ENCODE measurements at places on chromosomes 4 and X. TPM values are rescaled to one million over a fixed set of nuclear protein-coding genes. Genes with fewer than 3 reads are reported as not detected.

Gene RAB33A
- total RNA-seq: 3.2 TPM

Gene SPARCL1
- total RNA-seq: not detected

DNA sequence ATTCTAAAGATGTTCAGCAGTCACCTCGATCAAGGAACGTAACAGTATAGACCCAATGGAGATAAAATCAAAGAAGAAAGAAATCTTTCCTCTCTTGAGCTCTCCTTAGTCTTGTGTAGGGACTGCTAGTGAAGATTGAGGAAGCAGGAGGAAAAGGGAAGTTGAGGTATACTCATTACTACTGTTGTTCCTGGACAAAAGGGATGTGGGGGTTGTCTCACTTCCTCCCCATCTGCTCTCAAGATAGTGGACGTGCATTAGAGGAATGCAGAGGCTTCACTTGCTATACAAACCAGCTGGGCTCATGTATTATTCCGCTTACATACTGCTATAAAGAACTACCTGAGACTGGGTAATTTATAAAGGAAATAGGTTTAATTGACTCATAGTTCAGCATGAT, 208.9 kb upstream of the ARHGEF9 start:
- no peak for DNase-seq

- no peak for DNase-seq
Measured at GRCh38 chr4:78544678-78545077, 6.9 kb upstream of the ANXA3 start.

GRCh38 chr4:2497931-2498330, 29.0 kb downstream of the RNF4 start:
- no peak for DNase-seq

GRCh38 chrX:23497919-23498318, 163.3 kb downstream of the PTCHD1 start:
- DNase-seq: no peak

DNA sequence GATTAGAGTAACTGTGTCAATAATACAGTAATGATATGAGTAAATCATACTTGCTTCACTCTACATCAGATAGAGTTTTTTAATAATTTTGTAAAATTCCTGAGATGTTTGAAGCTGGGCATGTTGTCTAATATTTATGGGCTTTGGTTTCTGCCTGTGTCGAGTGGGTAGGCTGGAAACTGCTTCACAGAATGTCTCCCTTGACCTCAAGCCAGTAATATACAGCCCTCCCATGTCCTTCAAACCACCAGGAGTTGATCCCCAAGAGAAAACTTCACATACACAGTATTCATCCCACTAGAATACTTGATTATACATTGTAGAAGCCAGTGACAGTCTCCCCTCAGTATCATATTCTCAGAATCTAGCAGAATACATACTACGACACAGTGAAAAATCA, 284.8 kb upstream of the TENM3 start:
- no peak for DNase-seq
